ENCODE measurements at places on chromosomes 3 and 15.
A peak's percentile ranks its signal among the peaks of the same experiment; 100 is the strongest.

GRCh38 chr3:123124971-123125370 is 58.1 kb downstream of the PDIA5 start:
- DNase-seq: no peak

DNA sequence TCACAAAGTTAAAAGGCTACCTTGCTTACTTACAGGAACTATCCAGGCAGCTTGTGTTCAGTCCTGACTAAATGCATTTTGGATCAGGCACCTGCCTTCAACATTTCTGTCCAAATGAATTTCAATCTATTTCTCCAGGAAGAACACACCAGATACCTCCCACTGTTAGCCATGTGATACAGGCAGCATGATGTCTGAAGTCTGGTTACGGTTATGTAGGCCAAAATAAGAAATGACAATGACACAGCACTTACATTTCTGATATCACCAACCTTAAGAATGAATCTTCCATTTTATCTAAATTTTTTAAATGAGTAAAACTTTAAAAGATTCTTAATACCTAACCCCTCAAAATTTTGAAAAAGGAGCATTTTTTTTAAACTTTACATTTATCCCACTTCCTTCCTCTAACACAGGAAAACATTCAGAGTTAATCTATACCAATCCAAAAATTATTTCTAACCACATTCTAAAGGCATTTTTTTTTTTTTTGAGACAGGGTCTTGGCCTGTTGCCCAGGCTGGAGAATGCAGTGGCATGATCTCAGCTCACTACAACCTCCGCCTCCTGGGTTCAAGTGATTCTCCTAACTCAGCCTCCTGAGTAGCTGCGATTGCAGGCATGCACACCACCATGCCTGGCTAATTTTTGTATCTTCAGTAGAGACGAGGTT is at the start of gene MAP4:
TSS of gene MAP4 (minus strand) at position 116 of the 673 bp plus-strand sequence. CDS start 17,556 bp downstream, outside the sequence.
- no peak for DNase-seq

- no peak for DNase-seq
Measured at GRCh38 chr3:171904829-171905228, 61.7 kb downstream of the TMEM212 start.

GRCh38 chr3:140859592-140860336 is 81.9 kb upstream of the SLC25A36 start:
- DNase-seq: no peak

GRCh38 chr3:81913886-81914663 is 152.6 kb upstream of the GBE1 start:
- no peak for DNase-seq

DNA sequence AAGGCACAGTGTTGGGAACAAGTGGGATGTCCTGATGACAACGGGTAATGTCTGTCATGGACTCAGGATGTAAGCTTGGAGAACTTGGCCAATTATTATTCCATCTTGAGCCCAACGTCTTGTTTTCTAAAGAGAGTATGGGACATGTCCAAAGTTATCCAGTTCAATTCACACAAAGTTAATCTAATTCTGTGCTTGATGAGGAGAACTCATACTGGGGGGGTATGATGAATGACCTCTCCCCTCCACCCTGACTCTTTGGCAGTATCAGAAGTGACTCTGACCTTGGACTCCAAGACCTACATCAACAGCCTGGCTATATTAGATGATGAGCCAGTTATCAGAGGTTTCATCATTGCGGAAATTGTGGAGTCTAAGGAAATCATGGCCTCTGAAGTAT is 36.3 kb downstream of the TGM4 start:
- no peak for DNase-seq

DNA sequence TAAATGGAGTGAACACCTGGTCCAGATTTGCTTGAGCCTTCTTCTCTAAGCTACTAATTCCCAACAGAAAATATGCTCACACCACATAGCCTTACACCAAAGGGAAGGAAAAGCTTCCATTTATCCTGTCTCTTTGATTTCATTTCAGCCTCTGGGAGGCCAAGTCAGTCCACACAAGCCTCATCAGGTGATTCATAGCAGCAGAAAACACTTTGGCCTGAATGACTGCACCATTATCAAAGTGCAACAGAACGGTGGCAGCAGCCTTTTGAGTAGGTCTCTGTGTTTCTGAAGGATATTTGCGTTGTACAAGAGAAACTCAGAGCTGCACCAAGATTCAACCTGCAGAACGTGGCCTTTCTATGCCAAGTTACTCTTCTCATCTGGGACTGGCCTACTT is 46.6 kb upstream of the SNRK start:
- no peak for DNase-seq

- peak; percentile 13 for DNase-seq
Measured at GRCh38 chr15:58410353-58410752, 21.4 kb upstream of the LIPC start.
